ENCODE measurements at places on chromosomes 1 and 21. TPM values are rescaled to one million over a fixed set of nuclear protein-coding genes. Genes with fewer than 3 reads are reported as not detected.
A peak's percentile ranks its signal among the peaks of the same experiment; 100 is the strongest.

GRCh38 chr1:233790662-233791371 is 113.7 kb upstream of the SLC35F3 start:
- peaks cover 5% of the 10 kb centered on the region for H3K27me3 ChIP-seq
- no peaks in the 10 kb centered on the region for H3K36me3 ChIP-seq
- H3K4me3 ChIP-seq, result no peak overlapping the region

DNA sequence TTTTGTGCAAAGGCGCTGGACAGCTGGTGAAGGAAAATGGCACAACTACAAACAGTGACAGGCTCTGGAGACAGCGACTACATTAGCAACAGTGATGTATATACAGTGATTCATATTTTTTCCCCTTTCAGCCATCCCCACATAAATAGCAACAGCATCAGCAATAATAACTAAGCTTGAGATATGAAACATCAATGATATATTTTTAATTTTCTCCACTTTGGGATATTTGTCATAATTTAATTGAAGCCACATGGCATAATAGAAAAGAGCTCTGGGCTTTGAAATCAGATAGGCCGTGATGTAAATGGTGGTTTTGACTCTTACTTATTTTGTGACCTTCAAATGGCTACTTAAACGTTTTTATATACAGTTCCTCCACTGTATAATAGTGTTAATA is 764.3 kb upstream of the PRMT6 start:
- H3K27ac ChIP-seq, result no peak overlapping the region
- no peaks in the 10 kb centered on the region for H3K4me1 ChIP-seq
- DNase-seq, result no peak
- H3K27me3 ChIP-seq, result no peaks in the 10 kb centered on the region
- H3K4me3 ChIP-seq, result no peak overlapping the region

DNA sequence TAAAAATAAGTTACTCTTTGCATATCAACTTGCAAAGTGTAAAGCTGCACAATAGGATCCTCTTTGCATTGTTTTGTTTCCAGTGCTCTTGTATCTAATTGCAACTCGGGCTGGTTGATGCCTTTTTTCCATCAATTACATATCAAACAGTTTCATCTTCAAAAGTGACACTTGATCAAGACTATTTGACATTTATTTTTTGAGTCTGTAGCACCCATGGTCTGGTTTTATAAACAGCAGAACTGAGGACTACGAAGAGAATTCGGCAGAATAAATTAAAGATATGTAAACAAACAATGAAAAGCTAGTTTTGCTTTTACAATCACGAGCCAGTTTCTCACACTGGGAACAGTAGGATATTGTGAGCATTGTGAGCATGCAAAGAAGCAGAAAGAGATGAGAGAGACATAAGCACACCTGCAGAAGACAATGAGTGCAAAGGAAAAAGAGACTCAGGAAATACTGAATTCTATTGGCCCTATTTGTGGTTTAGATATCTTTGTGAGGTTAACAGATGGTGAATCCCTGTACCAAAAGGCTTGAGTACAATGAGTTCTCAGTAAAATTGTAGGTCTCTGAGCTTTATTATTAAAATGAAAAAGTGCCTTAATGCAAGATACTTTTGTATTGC is 45.4 kb downstream of the RPL5 start:
- no peak overlapping the region for H3K4me3 ChIP-seq
- H3K27me3 ChIP-seq, result no peaks in the 10 kb centered on the region
- no peaks in the 10 kb centered on the region for H3K4me1 ChIP-seq
- no peak overlapping the region for H3K27ac ChIP-seq

GRCh38 chr1:46623743-46624644 is 7.4 kb upstream of the MOB3C start:
- H3K36me3 ChIP-seq, result no peaks in the 10 kb centered on the region
- H3K27me3 ChIP-seq, result no peaks in the 10 kb centered on the region
- peaks cover 5% of the 10 kb centered on the region for H3K4me1 ChIP-seq
- no peak overlapping the region for H3K4me3 ChIP-seq
- DNase-seq, result no peak

KLHDC9 gene
- total RNA-seq, result 11.8 TPM

RNU1-3 gene
- under 0.01 TPM for total RNA-seq

TSSK3 gene
- 2.2 TPM for total RNA-seq

DNA sequence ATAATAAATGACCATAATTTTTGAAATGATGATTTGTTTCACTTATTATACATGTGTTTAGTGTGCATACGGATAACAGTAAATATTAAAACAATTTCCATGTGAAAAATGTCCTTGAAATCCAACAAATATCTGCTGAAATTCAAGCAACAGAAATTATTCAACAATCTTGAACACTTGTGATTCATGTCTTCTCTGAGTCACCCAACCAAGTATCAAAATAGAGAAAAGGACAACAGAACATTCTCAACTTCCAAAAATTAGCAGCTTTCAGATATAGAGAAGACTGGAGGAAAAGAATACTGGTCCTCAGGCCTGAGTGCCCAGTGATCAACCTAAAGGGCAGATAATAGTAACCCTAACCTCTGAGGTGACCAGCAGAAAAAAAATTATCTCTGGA is 90.8 kb downstream of the VAV3 start:
- H3K36me3 ChIP-seq, result no peaks in the 10 kb centered on the region
- H3K4me3 ChIP-seq, result no peak overlapping the region
- H3K27me3 ChIP-seq, result no peaks in the 10 kb centered on the region

SMCP gene
- not detected for total RNA-seq

GRCh38 chr1:244092293-244092963 is 41.3 kb downstream of the ZBTB18 start:
- no peaks in the 10 kb centered on the region for H3K27me3 ChIP-seq
- no peak overlapping the region for H3K4me3 ChIP-seq
- no peak for DNase-seq
- H3K27ac ChIP-seq, result no peak overlapping the region

KRTAP11-1 gene
- total RNA-seq, result not detected

DNA sequence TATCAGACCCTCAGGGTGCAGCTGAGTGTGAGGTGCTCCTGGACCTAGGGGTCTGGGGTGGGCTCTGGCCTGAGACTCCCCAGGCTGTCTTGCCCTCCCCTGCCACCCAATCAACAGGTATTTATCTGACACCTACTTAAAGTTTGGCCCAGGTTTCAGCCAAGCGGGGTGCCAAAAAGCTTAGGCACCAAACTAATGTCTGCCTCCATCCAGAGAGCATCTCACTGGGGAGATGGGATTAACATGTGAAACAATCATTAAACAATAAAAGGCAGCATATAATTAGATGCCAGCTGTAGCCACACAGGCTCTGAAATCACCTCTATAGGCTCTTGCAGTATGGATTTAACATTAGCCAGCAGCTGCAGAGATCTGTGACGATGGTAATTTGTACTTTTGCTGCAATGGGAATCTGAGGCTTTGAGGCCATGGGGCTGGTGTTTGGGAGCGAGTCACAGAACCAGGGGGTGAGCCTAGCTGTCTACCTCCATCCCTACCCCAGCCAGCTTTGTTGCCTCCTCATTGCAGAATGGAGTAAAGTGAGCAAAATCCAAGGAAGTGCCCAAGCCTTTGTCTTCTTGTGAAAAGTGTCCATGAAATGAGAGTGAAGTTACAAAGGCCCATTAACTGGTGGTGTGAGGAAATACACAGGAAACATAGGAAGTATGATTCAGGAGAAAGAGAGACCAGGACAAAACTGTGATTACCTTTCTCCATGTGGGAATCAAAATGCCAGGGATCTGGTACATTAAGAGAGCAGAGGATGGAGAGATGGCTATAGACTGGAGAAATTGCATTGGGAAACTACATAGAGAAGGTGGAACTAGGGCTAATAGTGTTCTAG is 36.1 kb downstream of the EIF2D start:
- H3K27me3 ChIP-seq, result no peaks in the 10 kb centered on the region
- H3K4me1 ChIP-seq, result no peaks in the 10 kb centered on the region
- H3K27ac ChIP-seq, result peak overlapping the region; percentile 53

DNA sequence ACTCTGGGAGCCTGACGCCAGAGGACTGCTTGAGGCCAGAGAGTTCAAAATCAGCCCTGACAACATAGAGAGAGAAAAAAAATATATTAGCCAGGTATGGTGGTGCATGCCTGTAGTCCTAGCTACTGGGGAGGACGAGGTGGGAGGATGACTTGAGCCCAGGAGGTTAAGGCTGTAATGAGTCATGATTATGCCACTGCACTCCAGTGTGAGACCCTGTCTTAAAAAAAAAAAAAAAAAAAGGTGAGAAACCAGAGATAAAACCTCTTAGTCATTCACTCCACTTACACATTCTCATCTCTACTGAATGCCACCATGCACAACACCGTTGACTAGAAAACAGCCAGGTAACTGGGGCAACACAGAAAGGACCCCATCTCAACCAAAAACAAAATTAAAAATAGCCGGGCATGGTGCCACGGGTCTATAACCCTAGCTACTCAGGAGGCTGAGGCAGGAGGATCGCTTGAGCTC is 178.1 kb downstream of the SLC45A1 start:
- H3K4me3 ChIP-seq, result no peak overlapping the region
- H3K27ac ChIP-seq, result no peak overlapping the region
- DNase-seq, result no peak

- no peaks in the 10 kb centered on the region for H3K27me3 ChIP-seq
- H3K36me3 ChIP-seq, result no peaks in the 10 kb centered on the region
- no peak overlapping the region for H3K27ac ChIP-seq
- H3K4me3 ChIP-seq, result no peak overlapping the region
These were observed 24.8 kb upstream of the ITPKB start for GRCh38 chr1:226763905-226764264.

DNA sequence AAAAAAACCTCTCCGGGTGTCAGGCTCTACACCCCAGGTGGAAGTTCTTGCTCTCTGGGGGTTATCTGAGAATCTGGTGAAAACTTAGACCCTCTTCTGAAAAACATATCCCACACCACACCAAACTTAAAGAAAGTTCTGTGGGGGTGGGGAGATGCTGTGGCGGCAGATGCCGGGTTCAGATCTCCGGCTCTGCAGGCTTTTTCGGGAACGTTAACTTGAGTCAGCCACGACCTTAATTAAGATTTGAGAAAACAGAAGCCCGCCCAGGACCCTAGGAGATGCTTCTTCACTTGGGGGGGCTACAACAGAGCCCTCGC is 2.3 kb downstream of the RCC2 start:
- peaks cover 17% of the 10 kb centered on the region for H3K36me3 ChIP-seq
- no peaks in the 10 kb centered on the region for H3K4me1 ChIP-seq
- peak overlapping the region; percentile 67 for H3K4me3 ChIP-seq
- peak overlapping the region; percentile 90 for H3K27ac ChIP-seq
- DNase-seq, result no peak

- DNase-seq, result no peak
- H3K27ac ChIP-seq, result no peak overlapping the region
- no peaks in the 10 kb centered on the region for H3K27me3 ChIP-seq
- no peaks in the 10 kb centered on the region for H3K36me3 ChIP-seq
These were observed 69.8 kb downstream of the COQ8A start for GRCh38 chr1:227009937-227010336.

DNA sequence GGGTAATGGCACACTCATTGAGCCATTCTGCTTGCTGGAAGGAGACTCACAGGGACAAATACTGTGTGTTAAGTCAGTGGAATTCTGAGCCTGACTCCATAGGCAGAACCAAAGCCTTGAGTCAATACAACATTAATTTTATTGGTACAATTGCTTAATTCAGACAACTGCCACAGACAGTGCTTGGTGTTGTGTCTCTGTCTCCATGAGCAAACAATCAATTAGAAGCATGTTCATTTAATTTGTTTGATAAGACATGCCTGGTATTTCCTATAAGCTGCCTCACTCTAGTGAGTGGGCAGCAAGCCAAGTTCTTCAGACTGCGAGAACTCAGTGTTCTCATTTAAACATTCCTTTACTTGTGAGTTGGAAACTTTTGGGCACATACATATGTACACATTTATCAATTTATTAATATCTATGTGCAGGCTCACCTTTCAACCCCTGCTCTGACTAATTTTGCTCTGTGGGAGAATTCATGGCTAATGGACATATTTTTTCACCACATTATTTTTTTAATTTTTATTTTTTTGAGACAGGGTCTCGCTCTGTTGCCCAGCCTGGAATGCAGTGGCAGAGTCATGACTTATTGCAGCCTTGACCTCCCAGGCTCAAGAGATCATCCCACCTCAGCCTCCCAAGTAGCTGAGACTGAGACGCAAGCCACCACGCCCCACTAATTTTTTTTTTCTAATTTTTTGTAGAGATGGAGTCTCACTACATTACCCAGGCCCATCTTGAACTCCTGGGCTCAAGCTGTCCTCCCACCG is 4.5 kb upstream of the SRSF10 start:
- H3K4me3 ChIP-seq, result no peak overlapping the region
- peak overlapping the region; percentile 65 for H3K27ac ChIP-seq
- H3K36me3 ChIP-seq, result no peaks in the 10 kb centered on the region
- DNase-seq, result no peak
- no peaks in the 10 kb centered on the region for H3K27me3 ChIP-seq

DNA sequence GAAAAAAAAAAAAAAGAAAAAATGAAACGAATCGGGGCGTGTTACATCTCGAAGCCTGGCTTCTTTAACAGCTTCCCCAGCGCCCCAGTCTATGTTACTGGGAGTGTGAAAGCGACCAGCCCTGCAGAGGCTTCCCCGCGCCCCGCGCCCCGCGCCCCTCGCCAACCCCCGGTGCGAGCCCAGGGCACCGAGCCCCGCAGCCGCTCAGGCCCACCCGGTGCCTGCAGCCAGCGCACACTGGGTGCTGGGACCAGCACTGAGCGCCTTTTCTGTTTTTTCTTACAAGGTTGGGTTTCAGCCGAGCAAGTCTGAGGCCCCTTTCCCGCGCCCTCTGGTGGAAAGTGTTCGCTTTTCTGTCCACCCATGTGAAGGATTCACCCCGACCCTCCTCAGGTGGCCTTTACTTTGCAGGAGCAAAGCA is 42.1 kb upstream of the ZNF496 start:
- H3K4me3 ChIP-seq, result peak overlapping the region; percentile 41
- no peaks in the 10 kb centered on the region for H3K36me3 ChIP-seq
- H3K27me3 ChIP-seq, result no peaks in the 10 kb centered on the region
